ENCODE measurements at places on chromosomes 13 and 19.

DNA sequence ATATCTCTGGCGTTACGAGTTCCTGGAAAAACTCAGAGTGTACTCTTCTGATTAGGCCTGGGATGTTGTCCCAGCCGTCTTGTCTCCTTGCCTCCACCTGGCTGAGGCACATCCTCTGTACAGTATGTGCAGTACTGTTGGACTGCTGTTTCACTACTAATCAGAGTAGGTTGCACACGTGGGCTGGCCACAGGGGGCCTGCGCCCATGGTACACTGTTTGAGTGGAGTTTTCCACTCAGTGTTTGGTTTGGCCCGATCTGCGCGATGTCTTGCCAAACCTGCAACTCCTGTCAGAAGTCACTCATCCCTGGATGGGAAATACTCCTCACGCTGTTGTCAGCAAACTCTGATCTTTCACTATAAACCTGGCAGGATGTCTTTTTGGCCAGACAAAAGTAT is 189.6 kb upstream of the CSNK1A1L start:
- DNase-seq = no peak

GRCh38 chr13:103523858-103524257 is 457.6 kb upstream of the SLC10A2 start:
- no peak for DNase-seq

DNA sequence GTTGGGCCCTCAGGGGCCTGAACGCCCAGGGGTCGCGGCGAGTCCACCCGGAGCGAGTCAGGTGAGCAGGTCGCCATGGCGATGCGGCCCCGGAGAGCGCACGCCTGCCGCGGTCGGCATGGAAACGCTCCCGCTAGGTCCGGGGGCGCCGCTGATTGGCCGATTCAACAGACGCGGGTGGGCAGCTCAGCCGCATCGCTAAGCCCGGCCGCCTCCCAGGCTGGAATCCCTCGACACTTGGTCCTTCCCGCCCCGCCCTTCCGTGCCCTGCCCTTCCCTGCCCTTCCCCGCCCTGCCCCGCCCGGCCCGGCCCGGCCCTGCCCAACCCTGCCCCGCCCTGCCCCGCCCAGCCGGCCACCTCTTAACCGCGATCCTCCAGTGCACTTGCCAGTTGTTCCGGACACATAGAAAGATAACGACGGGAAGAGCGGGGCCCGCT is at the start of gene CCNA1:
TSS of gene CCNA1 (plus strand) at position 390 of the 439 bp plus-strand sequence. CDS start 562 bp downstream, outside the sequence.
- DNase-seq = peak; percentile 58

- no peak for DNase-seq
Measured at GRCh38 chr13:40389081-40389641, 277.3 kb downstream of the FOXO1 start.

- DNase-seq = peak; percentile 64
Measured at GRCh38 chr19:40523322-40524047, 53.2 kb upstream of the SHKBP1 start.

GRCh38 chr19:47209319-47210179 is 21.4 kb downstream of the BBC3 start:
- no peak for DNase-seq

DNA sequence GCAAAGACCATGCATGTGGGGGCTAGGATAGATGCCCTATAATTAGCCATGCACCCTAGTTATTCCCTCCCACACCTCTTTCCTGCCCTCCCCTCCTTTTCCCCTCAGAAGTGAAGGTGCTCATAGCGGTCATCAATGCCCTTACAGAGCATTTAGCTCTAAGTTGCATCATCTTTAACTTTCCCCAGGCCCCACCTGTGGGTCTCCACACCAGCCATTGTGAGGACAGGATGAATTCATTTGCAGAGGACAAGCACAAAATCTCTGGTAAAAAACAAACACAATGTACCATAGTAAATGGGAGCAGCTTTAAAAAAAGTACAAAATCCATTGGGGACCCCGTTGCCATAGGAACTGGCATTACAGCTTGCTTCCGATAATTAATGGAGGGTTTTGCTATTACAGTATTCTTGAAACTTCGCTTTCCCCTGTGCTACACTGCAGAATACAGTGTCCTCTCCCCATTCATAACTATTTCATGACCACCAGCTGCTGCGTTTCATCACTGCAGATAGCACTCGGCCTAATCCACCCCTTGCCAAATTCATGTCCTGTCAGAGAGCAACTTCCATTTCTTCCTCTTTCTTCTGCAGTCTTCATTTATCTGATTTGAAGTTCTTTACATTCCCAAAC is 110.5 kb downstream of the ZDHHC20 start:
- DNase-seq = no peak

DNA sequence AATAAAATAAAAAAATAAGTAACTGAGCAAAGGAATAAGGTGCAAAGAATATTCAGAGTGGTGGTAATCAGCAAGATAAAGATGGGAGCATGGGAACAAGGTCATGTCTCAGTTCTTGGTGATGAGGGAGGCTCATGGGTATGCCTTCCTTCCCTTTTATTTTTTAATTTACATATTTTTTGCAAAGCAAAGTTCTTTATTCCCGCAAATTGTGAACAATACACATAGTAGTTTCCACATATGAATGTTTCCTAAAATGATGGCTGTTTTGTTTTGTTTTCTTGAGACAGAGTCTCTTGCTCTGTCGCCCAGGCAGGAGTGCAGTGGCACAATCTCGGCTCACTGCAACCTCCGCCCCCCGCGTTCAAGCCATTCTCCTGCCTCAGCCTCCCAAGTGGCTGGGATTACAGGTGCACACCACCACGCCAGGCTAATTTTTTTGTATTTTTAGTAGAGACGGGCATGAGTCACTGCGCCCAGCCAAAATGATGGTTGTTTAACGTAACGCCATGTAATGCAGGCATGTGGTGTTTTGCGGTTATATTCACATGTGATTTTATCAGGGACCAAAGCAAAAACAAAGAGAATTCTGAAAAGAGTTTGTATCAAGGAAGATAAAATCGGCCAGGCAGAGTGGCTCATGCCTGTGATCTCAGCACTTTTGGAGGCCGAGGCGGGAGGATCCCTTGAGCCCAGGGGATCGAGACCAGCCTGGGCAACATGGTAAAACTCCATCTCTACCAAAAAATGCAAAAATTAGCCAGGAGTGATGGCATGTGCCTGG is 4.5 kb upstream of the ADGRE2 start:
- DNase-seq = no peak

DNA sequence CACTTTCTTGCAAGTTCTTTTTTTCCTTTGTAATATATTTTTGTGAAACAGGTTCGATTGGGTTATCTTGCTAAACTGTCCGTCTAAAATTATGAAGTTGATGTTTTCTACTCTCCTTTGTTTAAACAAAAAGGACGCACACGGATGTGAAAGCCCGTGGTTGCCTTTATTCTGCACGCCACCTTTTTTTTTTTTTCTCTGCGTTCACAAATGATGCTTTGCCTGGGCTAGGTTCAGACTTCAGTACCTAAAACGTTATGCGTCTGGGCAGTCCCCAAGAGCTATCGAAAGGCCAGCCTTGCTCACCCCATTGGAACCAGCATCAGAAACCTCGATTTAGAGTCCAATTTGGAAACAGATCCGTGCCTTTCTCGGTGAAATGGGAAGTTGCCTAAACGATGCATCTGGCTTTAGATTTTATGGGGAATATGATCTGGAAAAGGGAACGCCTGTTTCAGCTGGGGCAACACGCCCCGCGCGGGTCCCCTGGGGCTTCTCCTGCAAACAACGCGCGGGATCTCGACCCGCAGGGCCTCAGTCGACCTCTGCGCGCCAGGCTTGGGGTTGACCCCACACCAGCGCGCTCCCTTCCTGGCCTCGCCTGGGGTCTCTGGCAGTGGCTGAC is 113.9 kb downstream of the KCNRG start:
- DNase-seq = no peak

DNA sequence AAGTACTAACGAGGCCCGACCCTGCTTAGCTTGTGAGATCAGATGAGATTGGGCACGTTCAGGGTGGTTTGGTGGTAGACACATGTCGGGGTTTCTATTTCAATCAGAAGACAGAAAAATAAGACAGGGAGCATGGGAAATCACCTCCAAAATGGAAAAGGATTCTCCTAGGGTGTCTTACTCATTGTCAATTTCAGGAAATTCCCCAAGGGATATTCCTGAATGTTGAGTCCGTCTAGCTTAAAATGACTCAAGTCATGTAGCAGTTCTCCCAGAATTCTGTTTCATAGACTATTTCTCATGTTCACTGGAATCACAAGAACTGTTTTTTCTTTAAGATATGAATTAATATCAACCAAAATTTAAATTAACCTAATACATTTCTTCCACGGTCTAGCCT is 380.1 kb downstream of the EFNB2 start:
- DNase-seq = peak; percentile 63

DNA sequence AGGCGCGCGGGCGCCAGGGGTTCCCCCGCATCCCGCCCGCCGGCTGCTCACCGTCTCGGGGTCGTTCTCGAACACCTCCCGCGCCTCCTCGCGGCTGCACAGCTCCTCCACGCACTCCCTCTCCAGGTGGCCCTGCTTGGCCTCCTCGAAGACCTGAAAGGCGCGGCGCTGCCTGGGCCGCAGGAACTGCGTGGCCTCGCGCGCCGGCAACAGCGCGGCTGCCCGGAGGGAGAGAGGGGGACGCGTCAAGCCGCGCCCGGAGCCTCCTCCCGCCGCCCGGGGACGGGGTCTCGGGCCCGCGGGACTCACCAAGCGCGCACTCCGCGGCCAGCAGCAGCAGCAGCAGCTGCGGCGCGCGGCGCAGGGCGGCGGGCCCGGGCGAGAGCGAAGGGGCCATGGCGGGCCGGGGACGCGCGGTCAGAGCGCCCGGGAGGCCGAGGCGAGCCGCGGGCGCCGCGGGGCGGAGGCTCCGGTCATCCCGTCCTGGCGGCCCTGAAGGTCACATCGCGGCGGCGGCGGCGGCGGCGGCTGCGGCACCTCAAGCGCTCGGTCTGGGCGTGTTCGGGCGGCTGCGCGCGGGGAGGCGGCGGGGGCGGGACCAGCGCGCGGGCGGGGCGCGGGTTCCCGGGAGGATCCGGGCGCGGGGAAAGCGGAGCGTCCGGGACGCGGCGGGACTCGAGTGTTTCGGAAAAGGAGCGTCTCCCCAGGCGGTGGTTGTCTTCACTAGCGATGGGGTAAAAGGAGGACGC is at the start of gene GAS6:
TSS of gene GAS6 (minus strand) at position 553 of the 749 bp plus-strand sequence. CDS start at position 397, 156 bp downstream.
- peak; percentile 52 for DNase-seq

DNA sequence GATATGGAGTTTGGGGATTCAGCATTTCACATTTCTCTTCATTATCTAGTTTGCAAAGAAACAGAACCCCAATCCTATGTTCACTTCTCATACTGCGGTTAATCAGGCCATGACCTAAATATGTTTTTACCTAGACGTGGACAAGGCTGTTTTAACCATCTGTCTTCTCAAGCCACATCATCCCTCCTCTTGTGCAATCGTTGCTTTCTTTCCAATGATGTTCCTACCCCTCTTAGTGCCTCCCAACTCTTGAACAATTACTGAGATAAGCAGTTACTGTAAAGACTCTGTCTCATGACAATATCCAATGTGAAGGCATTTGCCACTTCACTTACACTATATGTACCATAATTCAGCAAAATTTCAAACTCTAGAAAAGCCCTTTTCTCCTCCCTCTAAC is 406.2 kb downstream of the LIG4 start:
- peak; percentile 33 for DNase-seq

- DNase-seq = no peak
Measured at GRCh38 chr19:14408491-14409145, 10.5 kb downstream of the DDX39A start.
